ENCODE measurements at places on chromosomes 1 and 21.

- H3K4me1 ChIP-seq = peaks cover 80% of the 10 kb centered on the region
- no peak for DNase-seq
- no peaks in the 10 kb centered on the region for H3K36me3 ChIP-seq
- H3K27me3 ChIP-seq = no peaks in the 10 kb centered on the region
Measured at GRCh38 chr1:109822749-109823542, 59.2 kb upstream of the EPS8L3 start.

DNA sequence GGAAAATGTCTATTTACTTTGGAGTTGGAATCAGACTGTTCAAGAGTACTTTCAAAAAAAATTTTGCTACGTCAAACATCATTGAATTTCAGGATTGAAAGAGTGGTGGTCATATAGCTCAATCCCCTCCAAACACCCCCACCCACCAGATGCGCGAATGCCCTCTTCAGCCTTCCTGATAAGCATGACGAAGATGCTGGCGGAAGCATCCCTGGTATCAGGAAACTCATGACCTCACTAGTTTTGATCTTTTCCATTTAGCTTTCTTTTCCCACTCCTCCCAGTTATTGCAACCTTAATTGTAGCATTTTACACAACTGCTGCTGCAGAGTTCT is 104.4 kb downstream of the LEPR start:
- H3K36me3 ChIP-seq = no peaks in the 10 kb centered on the region
- no peak overlapping the region for H3K27ac ChIP-seq
- peaks cover 25% of the 10 kb centered on the region for H3K4me1 ChIP-seq
- peak overlapping the region; percentile 79 for H3K4me3 ChIP-seq
- H3K27me3 ChIP-seq = no peaks in the 10 kb centered on the region

GRCh38 chr1:164611754-164612642 is 53.0 kb downstream of the PBX1 start:
- H3K4me1 ChIP-seq = peaks cover 90% of the 10 kb centered on the region
- H3K27me3 ChIP-seq = no peaks in the 10 kb centered on the region
- H3K36me3 ChIP-seq = no peaks in the 10 kb centered on the region
- peak overlapping the region; percentile 62 for H3K4me3 ChIP-seq

DNA sequence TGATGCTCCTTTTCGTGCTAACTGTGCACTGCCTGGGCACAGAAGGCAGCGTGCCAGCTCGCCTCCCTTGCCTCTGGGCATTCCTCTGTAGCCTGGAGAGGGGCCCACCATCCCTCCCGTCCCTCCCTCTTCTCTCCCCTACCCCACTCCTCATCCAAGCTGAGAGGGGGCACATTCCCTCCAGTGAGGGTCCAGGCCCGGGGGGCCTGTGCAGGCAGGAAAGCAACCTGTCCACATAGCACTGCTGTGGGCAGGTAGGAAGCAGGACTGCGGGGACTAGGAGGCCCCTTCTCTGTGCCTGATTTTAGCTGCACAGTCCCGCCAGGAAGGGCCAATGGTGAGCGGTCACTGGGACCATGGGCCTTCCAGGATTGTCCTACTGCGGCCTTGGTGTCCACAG is 10.3 kb upstream of the PKNOX1 start:
- no peak overlapping the region for H3K4me3 ChIP-seq
- H3K27me3 ChIP-seq = no peaks in the 10 kb centered on the region
- H3K27ac ChIP-seq = no peak overlapping the region
- DNase-seq = no peak

GRCh38 chr1:12615865-12616708 is 1.9 kb downstream of the DHRS3 start:
- H3K27me3 ChIP-seq = no peaks in the 10 kb centered on the region
- peak; percentile 61 for DNase-seq
- peaks cover 54% of the 10 kb centered on the region for H3K4me1 ChIP-seq
- H3K27ac ChIP-seq = peak overlapping the region; percentile 98

DNA sequence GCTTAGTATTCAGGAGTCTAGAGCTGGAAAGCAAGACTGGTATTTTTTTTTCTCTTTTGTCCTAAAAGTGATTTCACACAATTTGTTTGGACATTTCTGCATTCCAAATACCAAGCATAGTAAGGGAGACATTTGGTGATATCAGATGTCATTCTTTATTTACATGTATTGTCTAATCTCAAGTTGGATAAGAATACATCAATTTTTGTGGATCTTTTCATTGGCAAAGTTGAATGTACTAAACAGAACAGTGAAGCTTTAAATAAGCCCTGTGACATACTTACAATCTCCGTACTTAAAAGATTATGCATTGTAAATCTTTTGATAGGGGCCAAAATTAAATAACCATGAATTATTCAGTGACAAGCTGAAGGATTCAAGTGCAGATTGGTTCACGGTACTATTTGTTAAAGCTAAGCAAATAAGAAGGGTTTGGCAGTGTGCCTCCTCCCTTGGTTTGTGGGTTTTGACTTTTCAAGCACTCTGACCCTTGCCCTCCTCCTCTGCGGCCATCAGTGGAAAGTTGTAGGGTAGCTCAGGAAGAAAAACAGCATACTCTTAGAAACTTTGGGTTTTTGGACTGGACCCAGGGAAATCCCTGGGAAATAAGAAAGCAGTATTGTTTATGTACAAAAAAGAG is 663.7 kb downstream of the ADGRL2 start:
- no peaks in the 10 kb centered on the region for H3K27me3 ChIP-seq
- H3K36me3 ChIP-seq = no peaks in the 10 kb centered on the region
- peaks cover 27% of the 10 kb centered on the region for H3K4me1 ChIP-seq
- H3K4me3 ChIP-seq = no peak overlapping the region

DNA sequence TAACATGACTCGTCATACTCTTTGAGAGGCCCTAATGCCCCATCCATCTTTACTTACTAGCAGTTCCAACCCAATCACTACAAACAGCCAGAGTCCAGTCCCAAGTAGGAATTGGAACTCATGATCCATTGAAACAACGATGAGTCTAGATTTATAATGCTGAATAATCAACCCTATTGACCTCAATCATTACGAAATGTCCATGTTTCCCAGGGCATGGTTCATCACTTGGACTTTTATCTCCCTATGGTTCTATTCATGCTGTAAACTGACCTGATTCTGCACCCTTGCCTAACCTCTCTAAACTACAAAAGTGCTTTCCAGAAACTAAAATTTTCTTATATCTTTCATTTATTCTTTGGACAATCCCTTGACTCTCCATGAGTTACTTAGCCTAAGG is 840.0 kb upstream of the B3GALT2 start:
- H3K27me3 ChIP-seq = no peaks in the 10 kb centered on the region
- H3K36me3 ChIP-seq = no peaks in the 10 kb centered on the region
- H3K4me3 ChIP-seq = no peak overlapping the region
- no peak for DNase-seq
- no peak overlapping the region for H3K27ac ChIP-seq

- no peaks in the 10 kb centered on the region for H3K36me3 ChIP-seq
- H3K4me3 ChIP-seq = no peak overlapping the region
- DNase-seq = no peak
- H3K27me3 ChIP-seq = no peaks in the 10 kb centered on the region
- no peak overlapping the region for H3K27ac ChIP-seq
Measured at GRCh38 chr1:93749487-93749886, 67.8 kb upstream of the BCAR3 start.

- H3K36me3 ChIP-seq = no peaks in the 10 kb centered on the region
- peak overlapping the region; percentile 97 for H3K27ac ChIP-seq
- H3K4me3 ChIP-seq = peak overlapping the region; percentile 87
- H3K4me1 ChIP-seq = peaks cover 33% of the 10 kb centered on the region
- no peak for DNase-seq
Measured at GRCh38 chr1:159925719-159926078, 392 bp upstream of the TAGLN2 start.

GRCh38 chr21:45032977-45033710 is 41.2 kb upstream of the ADARB1 start:
- peaks cover 52% of the 10 kb centered on the region for H3K4me1 ChIP-seq
- peak overlapping the region; percentile 96 for H3K27ac ChIP-seq
- DNase-seq = no peak
- no peaks in the 10 kb centered on the region for H3K27me3 ChIP-seq
- no peaks in the 10 kb centered on the region for H3K36me3 ChIP-seq

- no peak overlapping the region for H3K27ac ChIP-seq
- no peaks in the 10 kb centered on the region for H3K36me3 ChIP-seq
- DNase-seq = no peak
- no peaks in the 10 kb centered on the region for H3K4me1 ChIP-seq
- no peak overlapping the region for H3K4me3 ChIP-seq
Measured at GRCh38 chr1:50851034-50851433, 109.0 kb downstream of the FAF1 start.

- DNase-seq = no peak
- no peaks in the 10 kb centered on the region for H3K27me3 ChIP-seq
- no peaks in the 10 kb centered on the region for H3K4me1 ChIP-seq
Measured at GRCh38 chr1:159505676-159506075, 30.1 kb downstream of the OR10J5 start.

DNA sequence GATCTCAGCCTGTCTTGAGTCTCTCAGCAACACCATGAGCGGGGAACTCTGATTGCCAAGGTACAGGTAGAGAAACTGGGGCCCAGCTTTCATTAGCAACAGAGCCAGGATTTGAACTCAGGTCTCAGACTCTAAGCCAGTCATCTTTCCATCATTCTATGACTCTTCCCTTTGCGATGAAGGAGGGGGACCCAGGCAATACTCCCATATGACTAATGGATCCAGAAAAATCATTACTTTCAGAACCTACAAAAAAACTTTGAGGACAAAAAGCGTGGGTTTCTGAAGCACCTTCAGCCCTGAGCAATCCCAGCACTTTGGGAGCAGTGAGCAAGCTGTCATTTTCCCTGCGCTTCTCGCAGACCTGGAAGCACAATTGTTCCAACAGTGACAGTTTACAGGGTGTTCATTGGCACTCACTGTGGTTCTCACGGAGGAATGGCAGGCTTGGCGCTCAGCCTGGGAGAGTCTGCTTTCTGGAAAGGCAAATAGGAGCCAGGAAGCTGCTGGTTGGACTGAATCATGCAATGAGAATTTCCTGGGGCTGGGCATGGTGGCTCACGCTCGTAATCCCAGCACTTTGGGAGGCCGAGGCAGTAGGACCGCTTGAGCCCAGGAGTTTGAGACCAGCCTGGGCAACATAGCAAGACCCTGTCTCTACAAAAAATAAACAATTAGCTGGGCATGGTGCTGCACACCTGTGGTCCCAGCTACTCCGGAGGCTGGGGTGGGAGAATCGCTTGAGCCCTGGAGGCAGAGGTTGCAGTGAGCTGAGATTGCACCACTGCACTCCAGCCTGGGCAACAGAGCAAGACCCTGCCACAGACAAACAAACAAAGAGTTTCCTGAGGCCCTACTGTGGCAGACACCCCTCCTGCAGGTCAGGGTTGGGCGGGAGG is 40.1 kb downstream of the SLC2A7 start:
- peak overlapping the region; percentile 2 for H3K4me3 ChIP-seq
- peaks cover 11% of the 10 kb centered on the region for H3K4me1 ChIP-seq
- H3K27me3 ChIP-seq = no peaks in the 10 kb centered on the region
- peak; percentile 57 for DNase-seq
- H3K27ac ChIP-seq = peak overlapping the region; percentile 64
- H3K36me3 ChIP-seq = no peaks in the 10 kb centered on the region

- no peaks in the 10 kb centered on the region for H3K36me3 ChIP-seq
- no peak for DNase-seq
- no peak overlapping the region for H3K4me3 ChIP-seq
- H3K27me3 ChIP-seq = no peaks in the 10 kb centered on the region
- no peaks in the 10 kb centered on the region for H3K4me1 ChIP-seq
- H3K27ac ChIP-seq = no peak overlapping the region
Measured at GRCh38 chr1:236692128-236692527, 5.8 kb downstream of the ACTN2 start.

- H3K4me3 ChIP-seq = peak overlapping the region; percentile 75
- H3K27ac ChIP-seq = no peak overlapping the region
- no peak for DNase-seq
- peaks cover 15% of the 10 kb centered on the region for H3K4me1 ChIP-seq
Measured at GRCh38 chr1:231603598-231604275, 22.9 kb upstream of the DISC1 start.

GRCh38 chr1:59498640-59499039 is 201.7 kb downstream of the FGGY start:
- no peaks in the 10 kb centered on the region for H3K36me3 ChIP-seq
- H3K4me3 ChIP-seq = peak overlapping the region; percentile 44
- no peak overlapping the region for H3K27ac ChIP-seq
- DNase-seq = no peak
- H3K4me1 ChIP-seq = peaks cover 14% of the 10 kb centered on the region

- H3K27me3 ChIP-seq = no peaks in the 10 kb centered on the region
- no peaks in the 10 kb centered on the region for H3K4me1 ChIP-seq
- H3K36me3 ChIP-seq = no peaks in the 10 kb centered on the region
- H3K4me3 ChIP-seq = no peak overlapping the region
- H3K27ac ChIP-seq = no peak overlapping the region
Measured at GRCh38 chr1:87794788-87795614, 466.3 kb downstream of the LMO4 start.

DNA sequence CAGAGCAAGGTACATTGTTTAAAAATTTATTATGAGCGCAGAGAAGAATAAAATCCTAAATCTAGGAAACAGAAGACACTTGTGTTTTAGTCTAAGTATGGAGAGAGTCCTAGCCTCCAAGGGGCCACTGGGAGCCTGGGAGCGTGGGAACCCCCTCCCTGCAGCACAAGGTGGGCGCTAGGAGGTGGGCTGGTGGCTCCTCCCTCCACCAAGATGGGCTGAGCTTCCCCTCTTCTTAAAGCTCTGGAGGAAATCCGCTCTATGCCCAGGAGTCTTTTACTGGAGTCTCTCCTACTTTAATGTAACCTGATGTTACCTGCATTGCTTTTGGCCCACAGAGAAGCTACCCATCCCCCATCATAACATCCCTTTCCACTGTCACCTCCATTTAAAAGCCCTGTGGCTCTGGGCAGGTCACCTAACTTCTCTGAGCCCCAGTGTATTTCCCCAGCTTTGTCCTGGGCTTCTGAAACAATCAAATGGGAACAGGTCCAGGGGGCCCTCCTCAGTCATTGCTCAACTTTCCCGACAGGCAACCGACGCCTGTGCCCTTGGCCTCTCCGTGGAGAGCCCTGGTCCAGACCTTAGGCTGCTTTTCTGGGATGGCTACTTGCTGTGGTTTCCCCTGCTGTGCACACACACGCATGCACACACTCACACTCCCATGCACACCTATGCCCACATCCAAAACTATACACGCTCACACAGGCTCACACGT is 181.5 kb downstream of the NPHP4 start:
- H3K36me3 ChIP-seq = no peaks in the 10 kb centered on the region
- DNase-seq = no peak
- no peak overlapping the region for H3K27ac ChIP-seq
- H3K27me3 ChIP-seq = no peaks in the 10 kb centered on the region
- no peak overlapping the region for H3K4me3 ChIP-seq
- H3K4me1 ChIP-seq = no peaks in the 10 kb centered on the region

DNA sequence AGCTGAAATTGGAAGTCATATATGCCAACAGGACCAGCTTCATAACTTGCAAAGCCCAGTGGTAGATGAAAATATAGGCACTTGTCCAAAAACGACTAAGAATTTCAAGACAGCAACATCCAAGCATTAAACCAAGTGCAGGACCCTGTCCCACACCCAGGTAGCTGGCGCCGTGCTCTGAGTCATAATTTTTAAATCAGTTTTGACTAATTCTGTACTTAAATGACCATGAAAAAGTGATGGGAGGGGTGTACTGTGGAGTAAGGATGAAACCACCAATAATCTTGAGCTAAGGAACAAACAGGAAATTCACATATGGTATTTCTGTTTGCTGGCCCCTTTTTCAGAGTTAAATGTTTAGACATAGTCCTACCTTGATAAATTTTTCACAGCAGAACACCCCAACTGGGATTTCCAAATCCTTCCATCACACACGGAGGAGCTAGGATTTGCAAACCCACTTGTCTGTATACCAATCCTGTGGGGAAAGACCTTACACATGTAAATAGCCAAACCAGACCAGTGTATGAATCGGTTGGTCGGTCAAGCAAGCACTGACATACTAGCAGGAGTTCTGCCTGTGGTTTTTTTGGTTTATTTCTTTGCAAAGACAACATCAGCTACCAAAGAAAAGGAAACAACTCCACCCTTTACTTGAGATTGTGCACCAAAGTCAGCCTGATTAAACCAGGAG is 235.7 kb upstream of the RAB4A start:
- no peak for DNase-seq
- no peaks in the 10 kb centered on the region for H3K27me3 ChIP-seq
- peaks cover 14% of the 10 kb centered on the region for H3K4me1 ChIP-seq
